LNCaP clone FGC (cell line): ENCODE measurements at places on chromosomes 3 and 15.

GRCh38 chr15:62087671-62088352, 21.0 kb downstream of the C2CD4A start:
- no peak for DNase-seq

- no peak for DNase-seq
These were observed 149.3 kb downstream of the KCNMB2 start for GRCh38 chr3:178685591-178685906.

- no peak for DNase-seq
These were observed 46.0 kb downstream of the CA12 start for GRCh38 chr15:63335543-63336240.

DNA sequence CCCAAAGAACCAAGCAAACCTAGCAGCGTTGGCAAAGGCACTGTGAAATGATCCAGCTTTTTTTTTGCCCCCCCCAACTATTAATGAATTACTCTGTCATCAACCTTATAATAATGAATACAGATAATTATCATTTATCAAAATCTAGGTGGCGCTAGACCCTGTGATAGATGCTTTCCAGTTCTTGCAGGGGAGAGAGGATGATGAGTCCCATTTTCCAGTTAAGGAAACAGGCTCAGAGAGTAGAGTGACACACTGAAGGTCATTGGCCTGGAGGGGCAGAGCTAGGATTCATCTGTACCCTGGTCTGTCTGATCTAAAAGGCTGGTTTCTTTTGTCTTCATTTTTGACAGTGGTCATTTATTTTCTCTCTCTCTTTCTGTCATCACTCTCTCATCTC, 5.0 kb downstream of the ACOX2 start:
- no peak for DNase-seq

DNA sequence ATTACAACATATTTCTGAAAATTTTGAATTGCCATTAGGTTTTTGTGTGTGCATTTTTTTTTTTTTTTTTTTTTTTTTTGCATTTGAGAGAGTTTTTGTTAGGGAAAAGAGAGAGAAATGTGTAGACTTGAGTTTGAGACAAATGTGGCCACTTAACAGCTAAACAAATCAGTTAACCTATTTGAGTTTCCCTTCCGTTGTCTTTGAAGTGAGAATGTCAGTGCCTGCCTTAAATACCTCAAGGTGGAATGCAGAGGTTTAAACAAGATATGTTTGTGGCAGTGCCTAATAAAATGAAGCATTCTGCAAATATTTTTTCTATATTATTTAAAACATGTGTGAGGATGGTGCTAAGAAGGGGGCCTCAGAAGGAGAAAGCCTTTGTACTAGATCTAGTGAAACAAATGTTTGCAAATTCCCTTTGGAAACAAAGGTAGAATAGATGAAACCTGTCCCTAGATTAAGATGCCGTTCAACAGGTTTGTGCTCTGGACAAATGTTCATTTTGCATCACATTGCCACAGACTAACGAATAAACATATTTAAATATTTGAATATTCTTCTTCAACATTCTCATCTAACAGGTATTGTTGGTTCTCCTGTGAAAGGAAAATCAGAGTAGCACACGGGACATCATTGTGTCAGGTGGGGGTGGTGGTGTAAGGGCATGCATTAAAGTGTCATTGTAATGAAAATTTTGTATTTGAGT, 80.7 kb downstream of the SATB1 start:
- DNase-seq = no peak

- peak; percentile 64 for DNase-seq
These were observed 442.2 kb downstream of the SHQ1 start for GRCh38 chr3:72405943-72406566.

DNA sequence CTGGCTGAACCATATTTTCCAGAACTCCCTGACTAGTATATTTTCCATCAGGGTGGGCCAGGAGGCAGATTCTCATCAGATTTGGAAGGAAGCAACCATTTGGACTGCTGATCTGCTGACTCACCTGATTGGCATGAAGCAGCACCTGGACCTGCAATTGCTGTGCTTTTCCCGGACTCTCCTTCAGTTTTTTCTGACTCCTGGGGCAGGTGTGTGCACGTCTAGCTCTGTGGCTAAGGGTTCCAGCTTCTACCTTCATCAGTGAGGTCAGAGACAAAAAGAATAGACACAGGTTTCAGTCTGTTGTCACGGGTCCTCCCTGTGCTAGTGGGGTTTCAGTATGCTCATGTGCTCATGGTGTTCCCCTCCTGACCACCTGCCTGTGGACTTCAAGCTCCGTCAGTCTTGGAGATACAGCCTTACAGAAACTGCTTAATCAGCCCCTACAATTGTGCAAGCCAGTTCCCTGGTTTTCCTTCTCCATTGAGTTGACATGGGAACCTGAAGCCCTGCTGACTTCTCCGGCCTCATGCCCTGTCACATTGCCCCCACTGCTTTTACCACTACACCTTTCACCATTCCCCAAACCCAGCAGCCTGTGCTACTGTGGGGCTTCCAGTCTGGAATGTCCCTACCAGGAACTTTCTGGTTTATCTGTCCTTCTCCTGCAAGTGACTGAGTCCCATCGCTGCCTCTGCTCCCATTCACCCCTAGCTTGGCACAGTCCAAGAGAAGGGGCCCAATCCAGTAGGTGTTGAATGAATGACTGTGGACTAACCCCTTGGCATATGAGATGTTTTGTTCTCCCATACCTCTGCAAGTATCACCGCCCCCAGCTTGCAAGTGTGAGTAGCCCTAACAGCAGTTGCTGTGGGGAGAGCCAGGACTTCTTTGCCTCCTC, 31.7 kb downstream of the HMCES start:
- DNase-seq = no peak

DNA sequence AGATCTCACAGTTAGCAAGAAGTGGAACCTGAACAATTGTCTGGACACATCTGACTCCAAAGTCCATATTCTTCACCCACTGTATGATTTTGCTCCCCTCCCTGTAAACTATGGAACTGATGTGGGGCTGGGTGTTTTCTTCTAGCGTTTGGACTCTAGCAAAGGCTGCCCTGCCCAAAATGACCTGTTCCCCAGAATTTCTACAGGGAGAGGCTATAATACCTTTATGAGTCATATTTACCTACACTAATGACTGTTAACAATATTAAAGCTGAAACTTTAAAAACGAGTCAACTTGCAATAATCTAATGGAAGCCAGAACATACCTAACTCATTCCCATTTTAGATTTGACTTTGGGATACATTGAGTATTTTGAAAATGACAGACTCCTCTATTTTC, 531.2 kb upstream of the CFAP20DC start:
- no peak for DNase-seq

DNA sequence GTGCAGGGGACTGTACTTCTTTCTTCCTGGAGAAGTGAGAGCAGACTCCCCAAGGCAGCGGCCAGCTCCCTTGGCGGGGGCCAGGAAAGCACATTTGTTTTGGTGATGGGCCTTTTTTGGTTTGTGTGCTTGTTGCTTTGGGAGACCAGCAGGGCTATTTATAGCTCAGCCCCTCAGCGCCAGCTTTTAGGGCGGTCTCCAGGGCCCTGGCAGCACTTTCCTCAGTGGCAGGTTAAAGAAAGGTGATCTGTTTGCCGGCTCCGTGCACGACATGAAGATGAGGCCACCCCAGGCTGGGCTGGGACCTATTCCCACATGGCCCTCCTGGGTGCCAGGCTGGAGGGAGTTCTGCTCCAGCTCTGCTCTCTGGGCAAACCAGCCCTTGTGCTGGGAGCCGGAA, 21.8 kb downstream of the SLC6A11 start:
- DNase-seq = no peak

- no peak for DNase-seq
These were observed 50.4 kb downstream of the TFDP2 start for GRCh38 chr3:142098964-142099363.

- no peak for DNase-seq
These were observed 10.0 kb downstream of the ATR start for GRCh38 chr3:142568393-142569017.

DNA sequence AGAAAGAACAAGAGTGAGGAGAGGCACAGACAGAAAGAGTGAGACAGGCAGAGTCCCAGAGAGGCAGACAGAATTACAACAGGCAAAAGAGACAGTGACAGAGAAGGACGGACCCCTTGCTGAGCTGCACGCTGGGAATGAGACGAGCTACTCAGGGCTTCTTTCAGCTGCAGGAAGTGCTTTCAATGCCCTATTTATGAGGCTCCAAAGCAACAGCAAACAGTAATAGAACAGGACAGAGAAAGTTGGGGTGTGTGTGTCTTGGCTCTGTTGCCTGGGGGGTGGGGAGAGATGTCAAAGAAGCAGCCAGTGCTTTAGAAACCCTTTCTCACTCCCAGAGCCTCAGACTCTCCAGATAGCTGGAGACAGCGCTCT, 502 bp upstream of the TIMP4 start:
- DNase-seq = no peak

- DNase-seq = no peak
These were observed 202.2 kb upstream of the BHLHE40 start for GRCh38 chr3:4776980-4777581.

DNA sequence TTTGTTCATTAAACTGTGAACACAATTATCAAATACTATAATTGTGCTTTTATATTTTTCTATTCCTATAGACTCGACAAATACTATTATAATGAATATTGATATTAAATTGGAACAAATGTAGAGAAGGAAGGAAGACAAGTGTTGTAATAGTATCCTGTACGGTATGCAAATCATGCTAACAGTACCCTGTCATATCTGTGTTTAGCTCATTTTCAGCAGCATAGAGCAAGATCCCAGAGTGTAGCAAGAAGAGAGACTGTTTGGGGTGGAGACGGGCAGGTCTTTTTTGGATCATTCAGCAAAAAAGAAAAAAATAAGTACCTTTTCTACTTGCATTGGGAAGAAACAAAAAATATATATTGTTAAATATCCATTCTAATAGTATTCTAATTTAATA, 224.1 kb downstream of the TPRG1 start:
- no peak for DNase-seq

DNA sequence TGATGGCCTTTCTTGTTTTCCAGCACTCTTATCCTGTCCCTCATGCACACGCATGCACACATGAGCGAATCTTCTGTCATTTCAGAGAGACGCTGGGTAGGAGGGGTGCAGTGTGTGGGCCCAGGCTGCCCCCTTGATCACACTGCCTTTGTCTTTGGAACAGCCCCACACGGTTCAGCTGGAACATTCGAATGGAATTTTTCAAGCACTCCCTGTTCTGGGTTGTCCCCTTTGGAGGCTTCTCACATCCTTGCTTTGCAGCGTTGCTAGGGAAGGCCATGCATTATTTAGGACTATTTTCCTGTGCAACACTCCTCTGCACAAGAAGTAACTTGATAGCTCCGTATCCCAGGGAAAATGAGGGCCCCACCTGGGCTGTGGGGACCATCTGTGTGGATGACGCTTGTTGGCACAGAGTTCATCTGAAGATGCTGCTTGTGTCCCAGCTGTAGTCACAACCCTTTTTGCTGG, 78.4 kb downstream of the SPSB4 start:
- DNase-seq = no peak

DNA sequence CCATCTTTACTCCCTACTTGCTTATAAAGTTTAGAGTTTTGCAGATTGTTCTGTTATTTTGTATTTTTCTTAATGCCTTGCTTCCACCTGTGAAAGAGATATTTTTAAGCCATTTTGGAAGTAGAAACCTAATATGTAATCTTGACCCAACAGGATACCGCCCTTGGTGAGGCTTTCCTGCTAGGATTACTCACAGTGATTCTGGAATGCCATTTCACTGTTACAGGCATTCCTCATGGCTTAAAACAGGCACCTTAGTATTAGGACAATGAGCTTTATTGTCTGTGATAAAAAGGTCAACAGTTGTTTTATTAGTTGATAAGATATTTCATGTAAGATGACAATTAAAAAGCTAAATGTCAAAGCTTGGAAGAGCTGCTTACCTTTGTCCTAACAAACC, 58.2 kb downstream of the PHLDB2 start:
- DNase-seq = no peak

GRCh38 chr15:62858343-62858742, 184.2 kb upstream of the TPM1 start:
- no peak for DNase-seq

GRCh38 chr3:161213644-161214043, 7.5 kb upstream of the NMD3 start:
- no peak for DNase-seq

GRCh38 chr15:80251428-80252120, 439 bp downstream of the CTXND1 start:
- no peak for DNase-seq

- DNase-seq = no peak
These were observed 4.4 kb upstream of the HHATL start for GRCh38 chr3:42706721-42707619.

GRCh38 chr3:7638103-7638502, 777.2 kb downstream of the GRM7 start:
- no peak for DNase-seq

- DNase-seq = no peak
These were observed 40.2 kb upstream of the PYGO1 start for GRCh38 chr15:55628369-55628730.

DNA sequence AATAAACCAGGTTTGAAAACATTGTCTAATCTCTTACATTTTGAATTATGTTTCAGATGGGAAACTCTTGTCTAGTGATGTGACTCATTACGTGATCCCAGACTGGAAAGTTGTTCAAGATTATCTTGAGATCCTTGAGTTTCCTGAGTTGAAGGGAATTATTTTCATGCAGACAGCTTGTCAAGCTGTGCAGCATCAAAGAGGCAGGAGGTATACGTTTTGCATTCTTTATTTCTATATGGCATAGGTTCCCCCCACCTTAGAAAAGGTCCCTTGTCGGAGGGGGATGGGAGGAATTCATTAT, 1.5 kb downstream of the DIS3L start:
- no peak for DNase-seq

- DNase-seq = no peak
These were observed 74.7 kb upstream of the SH3GL3 start for GRCh38 chr15:83372434-83372891.

- DNase-seq = no peak
These were observed 14.5 kb downstream of the GNAI2 start for GRCh38 chr3:50250514-50250913.

DNA sequence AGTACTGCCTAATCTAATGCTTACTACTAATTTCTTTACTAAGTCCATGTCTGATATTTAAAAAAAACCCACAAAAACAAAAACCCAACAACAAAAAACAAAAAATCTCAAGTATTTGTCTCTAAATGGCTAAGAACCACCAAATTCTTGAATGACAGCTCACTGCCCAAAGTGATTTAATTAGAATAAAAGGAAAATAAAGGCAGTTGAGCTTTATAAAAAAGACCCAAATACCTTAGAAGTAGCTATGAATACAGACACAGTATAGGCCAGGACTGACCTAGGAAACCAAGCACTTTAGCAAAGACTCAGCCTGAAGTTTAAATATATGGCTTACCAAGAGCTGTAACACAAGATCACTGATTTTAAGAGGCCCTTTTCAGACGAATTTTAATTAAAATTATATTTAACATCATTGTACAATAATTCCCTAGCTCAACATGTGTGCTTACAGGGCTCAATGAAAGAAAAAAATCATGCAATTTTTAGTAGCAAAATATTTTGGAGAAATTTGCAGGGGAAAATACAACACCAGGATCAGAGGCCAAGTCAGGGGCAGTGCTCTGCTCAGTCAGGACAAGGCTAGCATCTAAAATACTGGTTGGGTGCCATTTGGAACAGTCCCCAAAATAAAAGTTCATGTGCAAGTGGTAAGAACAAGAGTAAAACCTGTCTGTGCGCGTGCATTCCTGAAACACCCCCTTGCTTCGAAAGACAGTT, 24.8 kb downstream of the UQCC5 start:
- DNase-seq = no peak
